ENCODE measurements at places on chromosomes 2 and 18.

DNA sequence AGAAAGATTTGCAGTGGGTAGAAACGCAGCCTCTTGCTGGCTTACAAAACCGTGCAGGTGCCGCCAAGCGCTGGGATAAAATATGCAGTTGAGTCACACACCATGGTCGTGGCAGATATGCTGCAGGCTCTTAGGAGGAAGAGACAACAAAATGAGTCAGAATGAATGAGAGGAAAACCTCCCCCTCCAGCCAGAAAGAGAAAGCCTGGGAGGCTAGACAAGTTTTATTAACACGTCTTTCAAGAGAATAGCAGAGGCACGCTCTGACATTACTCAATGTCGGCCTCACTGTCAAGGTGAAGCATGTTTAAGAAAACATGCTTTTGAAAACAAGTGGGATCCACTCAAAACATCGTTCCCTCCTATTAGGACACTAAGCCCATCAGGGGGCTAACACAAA is 37.1 kb upstream of the ZCCHC2 start:
- DNase-seq, result no peak

DNA sequence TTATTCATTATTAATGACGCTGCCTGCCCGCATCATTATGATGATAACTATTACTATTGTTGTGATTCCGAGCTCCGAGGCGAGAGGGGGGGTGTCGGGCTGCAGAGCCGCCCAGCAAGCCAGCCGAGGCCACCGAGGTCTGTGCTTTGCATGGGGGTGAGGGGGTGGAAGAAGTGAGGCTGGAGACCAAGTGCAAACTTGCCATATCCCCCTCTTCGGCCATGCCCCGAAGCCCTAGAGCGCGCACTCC is 3.6 kb downstream of the BCL11A start:
- no peak for DNase-seq

- DNase-seq, result no peak
These were observed 4.9 kb downstream of the DNAH7 start for GRCh38 chr2:196063773-196064172.

GRCh38 chr2:1775511-1776035 is 31.3 kb upstream of the PXDN start:
- DNase-seq, result no peak
